ENCODE measurements at places on chromosomes 12 and 14.

GRCh38 chr12:57766464-57767304, at the start of gene CYP27B1:
TSS of gene CYP27B1 (minus strand) at chr12:57767078. CDS start at chr12:57767041, 37 bp downstream.
- peak; percentile 45 for DNase-seq

GRCh38 chr12:12713932-12714275, 3.3 kb upstream of the CDKN1B start:
- DNase-seq = no peak

DNA sequence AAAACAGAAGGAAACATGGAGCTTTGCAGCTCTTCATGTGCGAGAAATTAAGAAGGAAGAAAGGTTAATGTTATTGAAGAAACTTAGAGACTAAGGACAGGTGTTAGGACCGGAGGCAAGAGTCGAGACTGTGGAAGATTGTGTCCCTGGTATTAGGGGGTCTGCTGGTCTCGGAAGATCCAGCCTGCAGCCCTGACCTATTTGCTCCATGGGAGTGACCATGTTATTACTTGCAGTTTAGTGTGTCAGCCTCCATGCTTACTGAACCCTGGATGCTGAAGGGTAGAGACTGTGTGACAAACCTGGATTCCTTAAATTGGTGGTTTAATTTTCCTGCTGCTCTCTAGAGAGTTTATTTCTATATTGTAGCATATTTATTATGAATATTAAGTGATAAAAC, 580.6 kb downstream of the NOVA1 start:
- DNase-seq = no peak

- DNase-seq = no peak
These were observed 17.7 kb upstream of the ADCK1 start for GRCh38 chr14:77782202-77782601.

- no peak for DNase-seq
These were observed 933.3 kb downstream of the TMTC2 start for GRCh38 chr12:83619973-83620372.

GRCh38 chr14:65349100-65349499, 63.4 kb upstream of the FUT8 start:
- no peak for DNase-seq

DNA sequence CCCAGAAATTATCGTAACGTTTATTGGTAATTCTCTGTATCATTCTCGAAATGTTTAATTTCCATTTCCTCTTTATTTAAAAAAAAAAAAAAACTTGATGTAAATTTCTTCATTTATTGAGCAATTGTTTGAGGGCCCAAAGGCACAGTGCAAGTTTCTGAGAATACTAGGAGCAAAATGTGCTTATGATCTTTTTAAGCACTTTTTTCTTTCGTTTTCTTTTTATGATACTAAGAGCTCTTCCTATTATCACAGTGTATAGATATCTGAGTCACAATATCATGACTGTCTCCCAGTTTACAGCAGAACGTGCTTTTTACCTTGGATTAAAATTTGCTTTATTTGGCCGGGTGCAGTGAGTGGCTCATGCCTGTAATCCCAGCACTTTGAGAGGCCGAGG, 5.6 kb downstream of the ATP2A2 start:
- DNase-seq = no peak

DNA sequence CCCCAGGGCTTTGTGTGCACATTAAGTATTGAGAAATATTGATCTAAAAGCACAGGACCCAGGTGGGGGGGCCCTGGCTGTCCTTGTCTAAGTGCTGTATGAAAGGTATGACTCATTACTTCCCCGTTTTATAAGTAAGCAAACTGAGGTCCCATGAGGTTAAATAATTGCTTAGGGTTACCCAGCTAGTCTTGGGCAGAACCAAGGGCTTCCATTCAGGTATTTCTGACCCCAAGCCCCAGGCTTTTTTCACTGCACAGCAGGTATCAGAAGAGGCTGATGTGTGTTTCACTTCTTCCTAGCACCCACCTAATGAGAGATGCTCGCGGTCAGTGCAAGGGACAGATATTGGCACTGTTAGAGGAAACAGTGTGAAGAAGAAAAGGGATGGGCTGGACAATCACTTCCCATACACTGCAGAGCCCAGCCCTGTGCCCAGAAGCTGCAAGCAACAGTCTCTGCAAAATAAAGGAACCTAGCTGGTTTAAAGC, 4.7 kb upstream of the TC2N start:
- DNase-seq = no peak

GRCh38 chr14:48575772-48576171, 900.4 kb upstream of the MDGA2 start:
- no peak for DNase-seq

- DNase-seq = peak; percentile 30
These were observed 38.7 kb downstream of the SLC6A12 start for GRCh38 chr12:175250-175649.

DNA sequence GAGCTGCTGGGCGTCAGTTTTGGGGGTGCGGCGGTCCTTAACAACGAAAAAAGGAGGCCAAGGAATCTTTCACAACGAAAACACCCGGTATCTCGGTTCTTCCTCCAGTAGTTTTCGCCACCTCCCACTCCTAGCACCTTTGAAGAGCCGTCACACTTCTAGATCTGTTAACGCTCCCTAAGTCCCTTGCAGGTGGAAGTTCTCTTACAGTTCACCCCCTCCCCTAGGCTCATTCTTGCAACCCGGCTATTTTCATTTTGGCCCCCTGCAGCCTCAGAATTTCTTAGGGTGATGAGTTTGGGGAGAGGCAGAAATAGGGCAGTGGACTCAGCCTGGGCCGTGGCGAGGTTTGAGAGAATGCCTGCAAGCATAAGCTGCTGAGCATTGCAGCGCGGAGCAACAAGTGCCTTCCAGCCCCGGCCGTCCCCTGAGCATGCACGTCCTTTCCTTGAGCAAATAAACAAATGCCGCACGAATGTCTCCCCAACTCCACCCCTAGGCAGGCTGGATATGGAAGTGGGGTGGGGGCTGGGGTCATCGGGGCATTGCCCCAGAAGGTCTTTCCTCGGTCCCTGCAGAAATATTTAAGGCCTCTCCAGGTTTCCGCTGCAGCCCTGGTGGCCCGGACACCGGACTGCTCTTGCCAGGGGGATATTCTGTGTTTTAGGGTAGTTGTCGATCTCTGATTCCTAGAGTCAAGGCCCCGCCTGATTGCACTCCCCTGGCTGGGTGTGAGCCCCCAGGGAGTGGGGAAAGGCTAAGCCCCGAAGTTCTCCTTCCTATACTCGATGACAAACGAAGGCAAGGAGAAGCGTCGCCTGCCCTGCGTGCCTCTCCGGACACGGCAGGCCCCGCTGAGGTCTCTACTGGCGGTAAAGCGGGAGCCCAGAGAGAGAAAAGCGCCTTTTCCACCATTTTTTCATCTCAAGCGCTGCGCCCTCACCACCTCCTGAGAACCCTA, 1.6 kb downstream of the RFX4 start:
- DNase-seq = peak; percentile 63

- DNase-seq = no peak
These were observed 258.9 kb downstream of the DPF3 start for GRCh38 chr14:72634691-72635616.

GRCh38 chr14:38137005-38137404, 70.7 kb upstream of the SSTR1 start:
- peak; percentile 20 for DNase-seq

- no peak for DNase-seq
These were observed 15.0 kb upstream of the PSMA6 start for GRCh38 chr14:35277179-35277578.

- no peak for DNase-seq
These were observed 171.0 kb upstream of the HMGA2 start for GRCh38 chr12:65653321-65653720.

DNA sequence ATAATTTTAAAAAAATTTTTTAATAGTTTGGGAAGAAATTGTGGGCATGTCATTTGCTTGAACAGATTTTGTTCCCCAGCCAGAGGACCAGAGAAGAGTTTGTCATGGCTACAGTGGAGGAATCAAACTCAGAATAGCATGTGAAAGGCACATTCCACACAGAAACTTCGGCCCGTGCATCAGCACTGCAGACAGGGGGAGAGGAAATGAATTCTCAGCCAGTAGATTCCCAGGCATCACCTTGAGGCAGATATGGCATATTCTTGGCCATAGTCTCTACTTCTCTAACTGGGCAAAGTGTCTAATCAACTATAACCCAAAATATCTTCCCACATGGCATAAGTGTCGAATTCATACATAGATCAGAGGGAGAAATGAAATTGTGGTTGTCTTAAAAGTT, 153.3 kb downstream of the PRKCH start:
- DNase-seq = no peak

DNA sequence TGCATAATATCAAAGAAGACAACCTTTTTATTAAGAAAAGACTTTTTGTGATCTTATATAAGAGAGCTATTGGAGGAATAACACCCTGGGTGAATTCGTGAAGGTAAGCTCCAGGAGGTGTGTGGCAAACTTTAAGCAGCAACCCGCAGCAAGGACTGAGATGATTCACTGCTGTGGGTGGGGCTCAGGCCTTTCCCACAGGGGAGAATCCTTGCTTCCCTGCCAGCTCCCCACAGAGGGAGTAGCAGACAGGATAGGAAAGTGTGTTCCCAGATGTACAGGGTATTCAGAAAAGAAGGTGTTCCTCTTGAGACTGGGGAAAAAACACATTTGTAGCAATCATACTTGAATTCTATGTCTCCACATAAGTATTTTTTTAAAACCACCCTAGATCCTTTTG, 9.2 kb downstream of the NDUFA12 start:
- DNase-seq = no peak

DNA sequence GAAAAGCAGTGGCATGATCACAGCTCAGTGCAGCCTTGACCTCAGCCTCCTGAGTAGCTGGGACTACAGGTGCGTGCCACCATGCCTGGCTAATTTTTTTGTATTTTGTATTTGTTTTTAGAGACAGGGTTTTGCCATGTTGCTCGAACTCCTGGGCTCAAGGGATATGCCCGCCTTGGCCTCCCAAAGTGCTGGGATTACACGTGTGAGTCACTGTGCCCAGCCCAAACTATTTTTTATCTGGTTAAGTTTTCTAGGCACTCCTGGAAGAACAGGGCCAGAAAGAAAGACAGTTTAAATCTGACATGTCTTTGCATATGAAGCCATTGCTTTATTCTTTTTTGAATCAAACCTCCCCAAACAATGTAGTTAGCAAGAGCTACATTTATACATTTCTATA, 27.5 kb upstream of the PTGR2 start:
- DNase-seq = no peak

DNA sequence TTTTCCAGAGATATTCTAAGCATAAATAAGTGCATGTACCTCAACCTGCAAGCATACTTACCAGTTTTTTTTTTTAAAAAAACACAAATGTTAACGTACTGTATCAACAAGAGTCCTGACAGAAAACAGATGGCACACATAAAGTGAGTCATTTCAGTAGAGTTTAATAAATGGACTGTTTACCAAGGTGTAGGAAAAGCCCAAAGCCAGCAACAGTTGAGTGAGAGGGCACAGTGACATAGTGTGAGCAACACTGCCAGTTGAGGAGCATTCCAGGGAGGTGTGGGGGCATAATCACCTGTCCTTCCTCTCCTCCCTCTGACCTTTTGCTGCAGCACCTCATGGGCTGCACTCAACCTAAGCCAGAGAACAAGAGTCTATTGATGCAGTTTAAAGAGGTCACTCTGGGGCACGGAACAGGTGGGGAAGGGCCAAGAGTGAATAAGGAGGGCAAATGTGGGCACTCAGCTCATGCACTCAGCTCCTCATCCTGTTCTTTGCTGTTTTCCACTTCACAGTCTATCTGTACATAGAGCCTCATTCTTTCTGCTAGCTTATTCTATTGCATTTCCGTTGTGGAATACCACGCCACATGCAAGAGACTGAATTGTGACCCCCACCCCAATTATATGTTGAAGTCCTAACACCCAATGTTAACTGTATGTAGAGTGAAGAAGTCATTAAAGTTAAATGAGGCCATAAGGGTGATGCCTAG, 29.3 kb downstream of the DHRS2 start:
- no peak for DNase-seq

DNA sequence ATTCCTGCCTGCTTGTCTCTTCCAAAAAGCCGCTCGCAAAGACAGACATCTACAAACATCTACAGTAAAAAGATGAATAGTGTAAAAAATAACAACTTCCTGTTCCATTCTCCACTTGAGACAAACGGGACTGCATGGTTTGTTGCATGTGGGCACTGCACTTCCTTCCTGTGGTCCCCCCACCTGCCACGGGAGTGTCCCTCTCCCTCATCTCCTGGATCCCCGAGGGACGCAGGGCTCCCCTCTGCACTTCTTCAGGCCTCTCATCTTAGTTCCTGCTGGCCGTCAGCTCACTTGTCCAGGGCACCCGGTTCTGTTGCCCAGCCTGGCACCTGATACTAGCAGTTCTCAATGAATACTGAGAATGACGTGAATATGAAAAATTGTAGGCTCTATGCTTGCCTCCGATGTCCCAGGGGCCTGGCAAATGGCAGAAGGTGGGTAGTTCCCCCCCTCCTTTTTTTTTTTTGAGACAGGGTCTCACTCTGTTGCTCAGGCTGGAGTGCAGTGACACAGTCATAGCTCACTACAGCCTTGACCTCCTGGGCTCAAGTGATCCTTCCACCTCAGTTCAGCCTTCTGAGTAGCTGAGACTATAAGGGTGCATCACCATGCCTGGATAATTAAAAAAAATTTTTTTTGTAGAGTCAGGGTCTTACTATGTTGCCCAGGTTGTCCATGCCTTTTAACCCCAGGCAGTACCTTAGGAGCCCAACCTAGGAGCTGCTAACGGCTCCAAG, 3.5 kb upstream of the KLC1 start:
- no peak for DNase-seq

- DNase-seq = peak; percentile 32
These were observed 15.2 kb downstream of the RASSF3 start for GRCh38 chr12:64625243-64626077.

Measured in cardiac muscle cell (in vitro differentiated cells and primary cell).